ENCODE measurements at places on chromosomes 11 and 22. TPM values are rescaled to one million over a fixed set of nuclear protein-coding genes. Genes with fewer than 3 reads are reported as not detected.

MIOX gene
- 0.45 TPM for total RNA-seq

PAX6 gene
- not detected for total RNA-seq

OOSP2 gene
- total RNA-seq, result not detected

MPPED2 gene
- total RNA-seq, result not detected

OR51B5 gene
- not detected for total RNA-seq

UEVLD gene
- 38.8 TPM for total RNA-seq

INPP5J gene
- not detected for total RNA-seq

DNA sequence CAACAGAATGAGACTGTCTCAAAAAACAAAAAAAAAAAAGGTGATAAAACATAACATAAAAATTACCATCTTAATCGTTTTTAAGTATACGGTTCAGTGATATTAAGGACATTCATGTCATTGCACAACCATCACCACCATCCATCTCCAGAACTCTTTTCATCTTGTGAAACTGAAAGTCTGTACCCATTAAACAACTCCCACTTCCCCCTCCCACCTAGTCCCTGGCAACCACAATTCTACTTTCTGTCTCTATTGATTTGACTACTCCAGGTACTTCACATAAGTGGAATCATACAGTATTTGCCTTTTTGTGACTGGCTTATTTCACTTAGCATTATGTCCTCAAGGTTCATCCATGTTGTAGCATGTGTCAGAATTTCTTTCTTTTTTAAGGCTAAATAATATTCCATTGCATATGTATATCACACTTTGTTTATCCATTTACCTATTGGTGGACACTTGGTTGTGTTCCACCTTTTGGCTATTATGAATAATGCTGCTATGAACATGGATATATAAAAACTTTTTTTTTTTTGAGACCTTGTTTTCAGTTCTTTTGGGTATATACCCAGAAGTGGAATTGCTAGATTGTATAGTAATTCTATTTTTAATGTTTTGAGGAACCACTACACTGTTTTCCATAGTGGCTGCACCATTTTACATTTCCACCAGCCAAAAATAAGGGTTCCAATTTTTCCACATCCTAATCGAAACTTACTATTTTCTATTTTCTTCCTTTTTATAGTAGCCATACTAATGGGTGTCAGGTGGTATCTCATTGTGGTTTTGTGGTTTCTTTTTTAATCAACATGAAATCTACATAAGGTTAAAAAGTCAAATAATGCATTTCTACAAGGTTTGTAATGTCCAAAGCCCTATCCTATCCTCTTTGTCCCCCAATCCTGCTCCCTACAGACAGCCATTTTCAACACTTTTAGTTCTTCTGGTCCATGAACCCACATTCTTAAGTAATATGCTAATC lies 23.4 kb upstream of the PIK3C2A start:
- DNase-seq, result peak; percentile 63

DNA sequence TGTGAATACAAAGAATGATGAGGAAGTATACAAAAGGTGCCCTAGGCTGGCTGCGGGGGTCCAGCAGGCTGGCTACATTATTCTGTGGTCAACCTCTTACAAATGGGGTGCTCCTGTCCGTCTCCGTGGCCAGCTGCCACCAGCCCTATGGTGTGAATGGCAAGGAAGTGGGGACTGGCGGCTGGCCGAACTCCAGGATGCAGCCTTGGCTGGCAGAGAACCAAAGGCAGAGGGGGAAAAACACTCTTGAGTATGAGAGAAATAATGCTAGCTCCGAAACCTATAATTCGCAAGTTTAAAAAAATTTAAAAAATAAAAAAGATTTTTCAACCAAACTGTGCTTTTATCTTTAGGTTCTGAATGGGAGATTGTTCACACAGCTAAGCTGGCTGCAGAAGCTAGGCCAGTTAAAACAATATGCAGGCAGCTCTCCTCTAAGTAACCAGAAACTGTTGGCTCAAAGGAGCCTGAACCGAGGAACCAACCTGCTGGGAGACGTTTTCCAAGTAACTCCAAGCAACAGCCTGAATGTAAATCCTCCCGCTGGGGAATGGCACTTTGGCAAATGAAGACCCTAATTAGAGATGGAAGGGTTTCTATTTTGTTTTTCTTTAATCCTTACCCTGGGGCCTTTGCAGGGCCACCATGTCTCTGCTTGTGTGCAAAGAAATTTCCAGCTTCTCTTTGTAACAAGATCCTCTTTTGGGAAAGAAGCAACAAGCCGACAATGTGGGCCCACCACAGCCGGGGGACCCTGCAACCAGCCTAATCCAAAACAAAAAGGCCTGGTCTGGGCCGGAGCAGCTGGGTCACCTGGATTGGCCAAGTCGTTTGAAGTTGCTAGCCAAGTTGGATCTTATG lies 50.2 kb downstream of the C22orf31 start:
- no peak for DNase-seq

GRCh38 chr22:27420817-27421361 lies 380.7 kb downstream of the MN1 start:
- no peak for DNase-seq

DNA sequence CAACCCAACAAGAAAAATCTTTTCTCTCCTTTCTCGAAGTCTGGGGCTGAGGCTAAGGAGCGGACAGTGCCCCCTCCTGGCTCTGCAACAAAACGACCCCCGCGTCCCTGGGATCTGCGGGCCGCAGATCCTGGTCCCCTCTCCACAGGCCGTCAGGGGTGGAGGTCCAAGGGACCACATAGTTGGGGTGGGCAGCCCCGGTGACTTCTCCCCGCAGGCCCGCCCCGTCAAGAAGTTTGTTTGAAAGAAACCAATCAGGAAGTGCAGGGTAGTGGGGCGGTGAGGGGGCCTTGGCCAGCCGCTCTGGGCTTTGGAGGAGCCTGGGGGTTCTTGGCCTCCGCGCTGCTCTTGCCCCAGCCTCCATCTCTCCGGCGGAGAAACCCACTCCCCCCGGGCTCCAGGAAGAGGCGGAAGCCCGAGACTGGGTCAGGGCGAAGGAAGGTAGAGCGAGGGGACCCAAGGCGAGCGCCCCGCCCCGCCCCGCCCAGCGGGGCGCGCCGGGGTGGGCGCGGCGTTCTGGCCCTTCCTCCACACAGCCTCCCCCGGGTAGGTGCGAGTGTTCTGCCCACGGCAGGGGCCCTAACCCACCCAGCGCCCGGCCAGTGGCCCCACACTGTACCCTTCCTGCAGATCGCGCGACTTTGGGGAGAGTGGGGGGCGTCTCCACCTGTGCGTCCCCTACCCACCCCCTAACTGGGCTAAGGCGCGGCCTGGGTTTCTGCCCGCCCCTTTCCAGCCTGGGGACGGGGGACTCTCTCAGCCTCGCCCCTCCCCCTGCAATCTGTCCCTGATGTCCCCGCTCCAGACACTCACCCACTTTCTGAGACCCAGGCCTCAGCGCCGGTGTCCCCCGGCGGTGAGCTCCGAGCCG lies 1.3 kb downstream of the TP53I11 start:
- no peak for DNase-seq

GRCh38 chr11:40291329-40291728 lies 1168.1 kb downstream of the LRRC4C start:
- DNase-seq, result no peak

GRCh38 chr11:7494086-7494745 lies 8.9 kb downstream of the OLFML1 start:
- DNase-seq, result no peak

GRCh38 chr11:78039391-78039918 lies 16.4 kb upstream of the KCTD14 start:
- no peak for DNase-seq

- DNase-seq, result no peak
Observed at GRCh38 chr11:86570020-86570419, 102.4 kb downstream of the ME3 start.

- DNase-seq, result no peak
Observed at GRCh38 chr22:25745341-25746011, 3.5 kb downstream of the MYO18B start.

GRCh38 chr22:26536056-26536761 lies 23.9 kb upstream of the TFIP11 start:
- DNase-seq, result no peak

- no peak for DNase-seq
Observed at GRCh38 chr11:5690736-5691135, 1.1 kb downstream of the TRIM22 start.

GRCh38 chr22:21928048-21928447 lies 24.6 kb downstream of the PPM1F start:
- no peak for DNase-seq

- no peak for DNase-seq
Observed at GRCh38 chr11:12628314-12628713, 45.9 kb upstream of the TEAD1 start.

DNA sequence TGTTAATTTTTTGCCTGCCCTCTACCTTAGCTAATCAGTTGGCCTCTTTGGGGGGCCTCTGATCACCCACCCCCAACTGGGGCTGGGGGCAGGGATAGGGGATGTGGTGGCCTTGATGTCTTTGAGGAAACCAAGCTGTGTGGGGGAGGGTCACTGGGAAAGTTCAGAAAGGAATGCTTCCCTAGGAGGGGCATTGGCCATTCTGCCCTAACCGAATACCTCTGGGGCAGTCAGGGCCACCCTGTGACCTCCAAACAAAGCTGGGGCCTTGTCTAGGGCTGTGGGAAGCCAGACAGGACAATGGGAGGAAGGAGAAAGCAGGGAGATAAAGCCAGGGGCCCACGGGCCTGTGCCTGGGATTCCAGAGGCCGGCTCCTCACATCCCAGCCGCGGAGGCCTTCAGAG lies 97.5 kb downstream of the TSPAN18 start:
- DNase-seq, result no peak

GRCh38 chr22:20407829-20408228 lies 13.9 kb downstream of the ZNF74 start:
- DNase-seq, result no peak

All from natural killer cell treated with Interleukin-12 subunit alpha and Interleukin-12 subunit beta and Interleukin-15 and Interleukin-18, amount 100 ng/mL, for 72 hours (primary cell).